ENCODE measurements at places on chromosomes 3 and 15. TPM values are rescaled to one million over a fixed set of nuclear protein-coding genes. Genes with fewer than 3 reads are reported as not detected.
A peak's percentile ranks its signal among the peaks of the same experiment; 100 is the strongest.

GRCh38 chr3:4995500-4996053 lies 16.3 kb downstream of the BHLHE40 start:
- DNase-seq = no peak

DNA sequence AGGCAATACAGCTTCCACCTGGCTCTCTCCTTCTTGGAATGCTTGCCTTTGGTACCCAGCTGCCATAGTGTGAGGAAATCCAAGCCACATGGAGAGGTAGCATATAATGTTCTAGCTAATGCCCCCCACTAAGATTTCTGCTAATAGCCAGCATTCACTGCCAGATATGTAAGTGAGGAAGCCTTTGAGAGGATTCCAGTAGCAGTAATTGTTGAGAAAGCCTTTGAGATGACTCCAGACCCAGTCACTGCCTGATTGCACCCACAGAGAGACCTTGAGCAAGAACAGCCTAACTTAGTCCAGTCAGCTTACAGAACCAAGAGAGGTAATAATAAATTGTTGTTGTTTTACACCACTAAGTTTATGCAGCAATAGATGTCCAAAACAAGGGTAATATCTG lies 63.1 kb downstream of the STRIT1 start:
- no peak for DNase-seq

- no peak for DNase-seq
Observed at GRCh38 chr3:172289583-172289982, 158.7 kb downstream of the GHSR start.

DNA sequence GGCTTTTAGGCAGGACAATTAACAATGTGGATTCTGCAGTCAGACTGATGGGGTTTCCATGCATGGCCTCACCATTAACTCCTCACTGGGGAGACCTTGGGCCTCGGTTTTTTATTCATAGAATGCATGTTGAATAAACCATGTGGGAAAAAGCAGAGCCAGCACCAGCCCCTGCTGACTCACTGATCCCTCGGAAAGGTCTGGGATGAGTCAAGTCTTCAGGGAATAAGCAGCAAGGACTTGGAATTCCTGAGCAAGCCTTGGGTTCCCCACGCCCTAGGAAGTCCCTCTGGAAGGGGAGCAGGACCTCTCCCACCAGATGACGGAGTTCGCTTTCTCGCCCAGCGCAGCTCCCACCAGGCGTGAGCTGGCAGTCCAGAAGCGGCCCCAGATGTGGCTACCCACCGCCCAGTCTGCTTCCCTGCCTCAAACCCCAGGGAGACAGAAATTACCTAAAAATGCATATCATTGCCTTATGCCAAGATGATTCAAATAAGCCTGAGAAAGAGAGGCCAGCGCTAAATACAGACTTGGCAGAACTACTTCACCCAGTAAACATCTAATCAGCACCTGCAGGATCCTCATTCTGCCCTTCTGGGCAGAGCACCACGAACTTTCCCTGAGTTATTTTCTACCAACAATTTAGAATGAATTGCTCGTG lies 45.4 kb downstream of the BTD start:
- DNase-seq = no peak

DNA sequence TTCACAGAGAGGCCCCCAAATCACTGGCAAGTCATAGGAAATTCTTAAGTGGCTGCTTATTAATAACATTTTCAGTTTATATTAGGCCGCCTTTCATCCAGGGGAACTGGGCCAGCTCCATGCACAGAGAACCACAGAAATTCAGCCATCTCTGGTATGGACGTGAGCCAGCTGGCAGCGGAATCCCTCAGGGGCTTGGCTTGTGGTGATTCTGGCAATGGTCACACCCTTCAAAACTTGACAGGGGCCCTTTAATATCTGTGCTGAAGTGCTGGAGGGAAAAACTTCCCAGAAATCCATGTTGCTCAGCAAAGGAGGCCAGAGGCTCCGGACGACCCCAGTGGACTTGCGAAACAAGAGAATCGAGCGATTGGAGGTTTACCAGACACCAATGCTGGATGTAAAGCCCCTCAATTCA lies 11.3 kb downstream of the PRICKLE2 start:
- no peak for DNase-seq

DNA sequence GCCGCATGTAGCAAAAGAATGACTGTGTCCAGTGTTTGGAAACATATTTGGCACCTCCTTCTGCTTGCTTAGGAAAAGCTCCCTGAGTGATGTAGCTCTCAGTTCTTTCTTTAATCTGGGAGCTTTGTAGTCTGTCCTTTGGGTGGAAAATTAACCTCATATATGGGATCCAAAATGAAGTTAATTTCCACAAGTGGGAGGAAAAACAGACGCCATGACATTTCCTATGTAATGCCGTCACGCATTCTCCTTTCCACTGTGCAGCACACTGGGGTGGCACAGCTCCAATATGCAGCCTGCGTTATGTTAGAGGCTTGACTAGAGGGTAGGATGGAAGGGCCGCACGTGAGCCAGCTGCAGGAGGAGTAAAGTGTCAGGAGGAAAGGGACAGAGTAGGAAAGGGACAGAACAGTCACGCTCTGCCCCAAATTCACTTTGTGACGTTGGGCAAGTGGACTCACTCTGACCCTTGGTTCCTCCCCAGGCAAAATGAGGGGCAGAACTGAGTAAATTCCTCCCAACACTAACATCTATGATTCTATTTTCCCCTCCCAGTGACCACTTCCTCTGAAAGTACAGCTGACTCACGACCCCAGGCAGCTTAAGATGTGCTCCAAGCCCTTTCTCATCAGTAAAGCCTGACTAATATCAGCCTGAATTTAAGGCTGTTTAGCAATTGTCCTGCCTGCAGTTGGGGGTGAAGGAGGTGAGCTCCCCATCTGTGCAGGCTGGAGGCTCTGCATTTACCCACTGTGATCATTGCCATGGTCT lies 176.5 kb upstream of the PFN2 start:
- no peak for DNase-seq

DNA sequence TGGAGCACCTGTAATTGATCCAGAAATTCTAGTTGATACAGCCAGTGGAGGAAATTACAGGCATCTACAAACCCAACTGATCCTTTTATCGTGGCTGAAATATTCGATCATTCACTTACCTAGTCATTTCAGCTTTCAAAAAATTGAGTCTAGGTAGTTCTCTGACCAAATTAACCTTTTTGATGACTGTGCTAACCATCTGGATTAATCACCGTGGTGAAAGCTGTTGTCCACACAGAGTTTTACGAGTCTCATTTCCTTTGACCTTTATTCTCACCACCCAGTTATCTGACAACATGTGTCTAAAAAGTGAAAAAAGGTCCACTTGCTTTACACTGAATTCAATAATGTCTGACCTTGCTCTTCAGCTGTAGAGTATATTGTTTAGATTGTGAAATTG lies 354.3 kb downstream of the AGBL1 start:
- no peak for DNase-seq

GRCh38 chr3:119360736-119361462 lies 66.7 kb downstream of the ARHGAP31 start:
- no peak for DNase-seq

DNA sequence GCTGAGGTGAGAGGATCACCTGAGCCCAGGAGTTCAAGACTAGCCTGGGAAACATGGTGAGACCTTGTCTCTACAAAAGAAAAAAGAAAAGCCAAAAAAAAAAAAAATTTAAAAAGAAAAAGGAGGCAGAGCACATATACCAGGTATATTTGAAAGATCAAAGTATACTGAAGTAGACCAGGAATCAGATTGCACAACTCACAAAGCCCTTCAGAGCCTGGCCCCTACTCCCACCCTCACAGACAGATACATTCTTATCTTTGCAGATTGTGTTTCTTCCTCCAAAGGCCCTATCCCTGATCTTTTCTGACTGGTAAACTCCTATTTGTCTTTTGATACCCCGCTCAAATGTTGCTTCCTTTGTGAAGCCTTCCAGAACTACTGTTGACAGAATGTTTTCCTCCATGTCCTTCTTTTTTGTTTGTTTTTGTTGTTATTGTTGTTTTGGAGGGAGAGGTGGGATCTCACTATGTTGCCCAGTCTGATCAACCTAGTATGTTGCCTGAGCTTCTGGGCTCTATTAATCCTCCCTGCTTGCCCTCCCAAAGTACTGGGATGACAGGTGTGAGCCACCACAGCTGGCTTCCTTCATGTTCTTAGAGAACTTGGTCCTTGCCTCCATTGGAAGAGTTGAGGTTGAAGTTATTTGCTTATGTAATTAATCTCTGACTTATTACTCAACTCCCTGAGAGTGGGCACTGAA lies 9.8 kb upstream of the ITGB5 start:
- DNase-seq = no peak

DNA sequence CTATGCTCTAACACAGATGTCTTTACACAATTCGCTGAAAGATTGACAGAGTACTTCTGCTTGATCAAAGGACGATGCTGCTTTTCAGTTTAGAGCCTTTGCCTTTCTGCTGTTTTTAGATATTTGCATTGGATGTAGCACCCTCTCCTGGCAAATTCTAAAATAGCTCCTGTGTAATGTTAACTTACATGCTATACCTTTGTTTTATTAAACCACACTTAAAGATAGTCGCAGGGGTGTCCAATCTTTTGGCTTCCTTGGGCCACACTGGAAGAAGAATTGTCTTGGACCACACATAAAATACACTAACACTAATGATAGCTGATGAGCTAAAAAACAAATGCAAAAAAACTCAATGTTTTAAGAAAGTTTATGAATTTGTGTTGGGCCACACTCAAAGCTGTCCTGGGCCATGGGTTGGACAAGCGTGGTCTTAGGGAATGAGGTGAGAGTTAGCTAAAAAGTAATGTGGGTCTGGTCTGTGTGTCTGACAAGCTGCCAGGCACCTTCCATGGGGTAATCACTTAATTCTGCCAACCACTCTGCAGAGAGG lies 62.9 kb downstream of the ATG7 start:
- DNase-seq = peak; percentile 40

- no peak for DNase-seq
Observed at GRCh38 chr3:139794469-139795265, 116.9 kb upstream of the NMNAT3 start.

DNA sequence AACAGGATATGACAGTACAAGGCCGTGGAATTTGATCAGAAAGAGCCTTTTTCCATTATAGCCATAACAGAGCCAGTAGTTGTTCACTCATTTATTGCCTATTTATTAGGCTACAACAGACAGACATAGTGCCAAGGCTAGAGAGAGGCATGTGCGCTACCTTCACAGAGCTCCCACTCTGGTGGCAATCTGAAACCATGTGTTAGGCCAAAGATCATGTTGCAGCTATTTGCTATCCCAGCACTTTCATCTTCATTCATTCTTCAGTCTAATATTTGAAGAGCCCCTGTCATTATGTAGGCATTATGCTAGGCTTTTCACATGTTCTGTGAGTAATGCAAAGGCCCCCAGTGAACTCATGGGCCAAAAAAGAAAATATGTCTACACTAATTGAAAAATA lies 404.8 kb downstream of the IGSF11 start:
- no peak for DNase-seq

DNA sequence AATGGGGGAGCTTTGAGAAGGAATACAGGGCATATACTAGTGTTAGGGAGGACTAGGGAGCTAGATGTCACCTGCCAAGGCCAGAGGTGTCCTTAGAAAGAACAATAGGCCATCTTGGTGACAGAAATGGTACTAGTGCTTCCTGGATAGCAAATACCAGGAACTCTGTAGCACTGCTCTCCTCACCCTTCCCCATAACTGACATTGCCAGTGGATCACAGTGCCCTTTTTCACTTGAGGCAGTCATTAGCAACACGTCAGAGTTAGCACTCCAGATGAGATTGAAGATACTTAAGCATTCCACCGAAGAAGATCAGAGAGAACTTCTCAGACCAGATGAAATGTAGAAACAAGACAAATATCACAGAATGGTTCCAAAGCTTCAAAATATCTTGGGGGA lies 103.1 kb upstream of the PDZRN3 start:
- DNase-seq = no peak

DNA sequence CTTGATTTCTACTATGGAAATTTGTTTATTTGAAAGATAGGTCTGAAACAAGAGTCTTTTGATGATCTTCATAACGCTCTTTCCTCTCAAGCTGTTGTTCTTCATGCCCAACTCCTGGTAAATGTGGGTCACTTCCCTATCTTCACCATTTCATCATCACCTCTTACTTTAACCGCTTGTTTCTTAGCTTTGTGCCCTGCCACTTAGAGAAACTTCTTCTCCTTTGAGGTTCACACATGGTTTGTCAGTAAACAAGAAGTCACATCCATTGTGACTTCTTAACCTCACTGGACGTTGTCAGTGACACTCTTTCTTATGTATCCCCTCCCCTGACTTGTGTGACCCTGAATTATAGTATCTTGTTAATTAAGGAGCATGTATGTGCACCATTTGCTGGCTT lies 16.9 kb upstream of the P2RY13 start:
- no peak for DNase-seq

GRCh38 chr3:97687734-97688133 lies 76.8 kb upstream of the ARL6 start:
- no peak for DNase-seq

DNA sequence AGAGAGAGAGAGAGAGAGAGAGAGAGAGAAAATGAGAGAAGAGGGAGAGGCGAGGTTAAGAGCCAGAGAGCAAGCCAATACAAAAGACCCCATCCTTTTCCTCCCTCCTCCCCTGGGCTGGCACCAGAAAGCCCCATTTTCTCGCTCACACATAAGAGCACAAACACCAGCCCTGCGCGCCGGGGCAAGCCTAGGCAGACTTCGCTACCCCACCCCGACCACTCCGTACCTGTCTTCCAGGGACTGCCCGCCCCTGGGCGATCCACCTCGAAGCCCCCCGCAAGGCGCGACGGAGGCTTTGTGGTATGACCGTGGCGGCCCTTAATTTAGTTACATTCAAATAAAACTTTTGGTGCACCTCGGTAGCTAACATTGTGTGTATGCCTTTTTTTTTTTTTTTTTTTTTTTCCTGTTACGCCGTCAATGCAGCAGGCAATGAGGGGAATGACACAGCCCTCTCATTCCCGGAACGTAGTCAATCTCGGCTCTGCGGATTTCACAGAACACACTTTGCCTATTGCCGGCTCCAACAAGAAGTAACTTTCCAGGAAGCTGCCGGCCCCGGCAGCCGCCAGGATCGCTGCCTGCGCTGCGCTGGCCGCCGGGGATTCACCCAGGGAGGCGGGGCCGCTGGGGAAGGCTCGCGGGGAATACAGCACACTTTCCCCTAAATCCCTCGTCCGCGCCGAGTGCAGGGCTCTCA lies 7.7 kb downstream of the BCL6 start:
- no peak for DNase-seq

- DNase-seq = no peak
Observed at GRCh38 chr3:125318871-125319270, 56.3 kb downstream of the ZNF148 start.

- DNase-seq = no peak
Observed at GRCh38 chr3:55879901-55880331, 392.8 kb upstream of the WNT5A start.

GRCh38 chr3:23442598-23443383 lies 239.7 kb downstream of the UBE2E2 start:
- DNase-seq = no peak

Gene CDHR4
- not detected for polyA plus RNA-seq

Gene SLC25A20
- 18.8 TPM for polyA plus RNA-seq

Gene BNC1
- 0.22 TPM for polyA plus RNA-seq

Gene HGD
- 75.8 TPM for polyA plus RNA-seq

Gene FRMD5
- 0.97 TPM for polyA plus RNA-seq

Gene ABI3BP
- 18.4 TPM for polyA plus RNA-seq

Gene TAGLN3
- 1.9 TPM for polyA plus RNA-seq

Gene SEMA3B
- 86.9 TPM for polyA plus RNA-seq
